ENCODE measurements at places on chromosomes 3 and 15. TPM values are rescaled to one million over a fixed set of nuclear protein-coding genes. Genes with fewer than 3 reads are reported as not detected.

- DNase-seq = no peak
Observed at GRCh38 chr3:111548092-111548491, 6.1 kb downstream of the CD96 start.

DNA sequence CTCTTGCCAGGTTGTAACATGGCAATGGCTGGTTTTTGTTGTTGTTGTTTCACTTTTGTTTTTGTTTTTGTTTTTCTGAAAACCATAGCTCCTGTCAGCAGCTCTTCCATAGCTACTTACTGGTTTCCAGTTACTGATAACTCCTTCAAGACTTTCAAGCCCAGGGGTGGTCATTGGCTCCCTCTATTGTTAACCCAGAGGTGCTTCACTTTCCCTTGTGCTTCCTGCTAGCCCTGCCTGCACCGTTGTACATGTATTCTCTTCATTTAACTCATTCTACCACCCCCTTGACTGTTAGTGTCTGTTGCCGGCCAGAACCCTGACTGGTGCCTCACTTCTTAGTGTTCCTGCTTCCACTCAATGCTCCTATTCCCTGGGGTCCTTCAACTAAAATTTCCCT is 4.2 kb upstream of the TRAT1 start:
- DNase-seq = no peak

SLC6A11 gene
- total RNA-seq = 0.09 TPM

- DNase-seq = no peak
Observed at GRCh38 chr15:55237219-55238130, 40.7 kb upstream of the RSL24D1 start.

FBN1 gene
- 413 TPM for total RNA-seq

ACAN gene
- total RNA-seq = 0.06 TPM
